ENCODE measurements at places on chromosomes 1 and 21.

- peak; percentile 48 for DNase-seq
These were observed 329.2 kb downstream of the TGFB2 start for GRCh38 chr1:218674280-218674773.

- no peak for DNase-seq
These were observed 454.0 kb upstream of the C1orf87 start for GRCh38 chr1:60527567-60527966.

- peak; percentile 89 for DNase-seq
These were observed 546 bp downstream of the NEK7 start for GRCh38 chr1:198157241-198157846.

- DNase-seq, result no peak
These were observed 26.2 kb downstream of the TRIM67 start for GRCh38 chr1:231188072-231188471.

DNA sequence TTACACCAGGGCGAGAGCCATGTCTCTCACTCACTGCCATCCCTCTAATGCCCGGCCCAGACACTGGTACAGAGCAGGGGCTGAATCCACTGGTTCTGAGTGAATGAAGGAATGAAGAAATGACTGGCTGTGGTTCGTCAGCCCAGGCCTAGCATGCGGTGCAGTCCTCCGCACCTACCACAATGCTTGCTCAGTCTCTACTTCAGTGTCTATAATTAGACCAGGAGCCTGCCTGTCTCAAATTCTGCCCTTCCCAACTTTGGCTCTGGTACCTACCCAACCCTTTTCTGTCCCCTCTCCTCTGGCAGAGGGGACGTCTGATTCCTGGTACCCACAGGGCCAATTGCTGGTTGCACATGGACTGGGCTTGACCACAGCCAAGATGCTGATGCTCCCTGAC is 118.2 kb upstream of the GRIK3 start:
- DNase-seq, result no peak

DNA sequence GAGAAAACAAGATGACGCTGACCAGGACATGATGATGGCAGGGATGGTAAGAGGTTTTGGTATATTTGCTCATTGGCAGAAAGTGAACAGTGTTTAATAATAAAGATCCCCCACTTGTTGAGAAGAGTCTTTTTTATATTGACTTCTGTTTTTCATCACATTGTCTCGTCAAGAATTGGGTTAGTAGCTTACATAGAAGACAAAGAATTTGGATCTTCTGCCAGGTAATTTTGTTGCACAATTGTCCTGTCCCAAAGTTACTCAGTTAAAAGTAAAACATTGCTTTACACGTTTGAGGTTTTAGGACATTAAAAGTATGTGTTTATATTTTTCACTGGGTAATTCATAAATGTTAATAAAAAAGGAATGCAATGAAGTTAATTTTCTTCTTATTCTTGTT is 48.3 kb upstream of the LAMC2 start:
- DNase-seq, result no peak

DNA sequence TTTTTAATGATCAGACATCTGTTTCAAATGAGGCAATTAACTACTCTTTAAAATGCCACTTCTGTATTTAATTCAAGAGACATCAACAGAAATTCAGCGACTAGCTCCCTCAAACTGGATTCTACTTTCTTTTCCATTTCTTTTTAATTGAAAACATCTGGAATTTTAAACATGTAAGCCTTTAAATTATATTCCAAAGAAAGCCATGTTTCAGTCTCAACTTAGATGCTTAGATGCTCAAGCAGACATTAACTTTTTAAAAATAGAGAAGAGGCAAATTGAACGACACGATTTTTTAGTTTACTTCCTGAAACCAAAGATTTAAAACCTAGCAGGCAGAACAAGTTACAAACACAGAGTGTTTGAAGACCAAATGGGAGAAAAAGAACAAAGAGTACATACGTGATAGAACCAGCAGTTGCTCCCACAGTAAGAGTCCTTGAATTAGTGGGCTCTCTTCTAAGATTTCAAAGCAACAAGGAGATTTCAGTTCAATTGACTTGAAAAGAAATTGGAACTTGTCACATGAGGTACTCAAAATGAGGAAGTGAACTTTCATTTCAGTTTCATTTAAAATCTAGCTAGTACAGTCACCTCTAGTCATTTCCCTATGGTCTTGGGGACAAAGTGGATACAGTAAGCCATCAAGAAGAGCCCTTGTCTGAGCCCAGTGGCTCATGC is at the start of gene CTSS:
Gene CTSS (minus strand): TSS at position 483 of the 681 bp plus-strand sequence. CDS start 1,015 bp downstream, outside the sequence.
- DNase-seq, result no peak

- peak; percentile 71 for DNase-seq
These were observed 212.4 kb downstream of the FOXD2 start for GRCh38 chr1:47650205-47650604.

DNA sequence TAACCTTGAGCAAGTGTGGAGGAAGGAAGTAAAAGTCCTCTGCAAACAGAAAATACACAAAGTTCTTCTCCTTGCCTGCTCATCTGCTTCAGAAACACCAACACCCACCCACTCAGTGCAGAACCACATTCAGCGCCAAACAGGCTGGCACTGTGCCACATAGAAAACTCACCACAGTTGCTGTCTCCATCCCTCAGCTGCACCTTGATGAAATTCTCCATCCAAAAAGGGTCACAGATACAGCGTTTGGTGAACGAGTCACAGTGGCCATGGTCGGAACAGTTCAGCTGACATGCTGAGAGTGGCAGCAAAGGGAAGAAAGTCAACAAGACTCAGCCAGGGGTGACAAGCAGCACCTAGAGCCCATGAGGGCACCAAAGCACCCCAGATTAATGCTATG is 114.5 kb downstream of the KIAA0319L start:
- no peak for DNase-seq

DNA sequence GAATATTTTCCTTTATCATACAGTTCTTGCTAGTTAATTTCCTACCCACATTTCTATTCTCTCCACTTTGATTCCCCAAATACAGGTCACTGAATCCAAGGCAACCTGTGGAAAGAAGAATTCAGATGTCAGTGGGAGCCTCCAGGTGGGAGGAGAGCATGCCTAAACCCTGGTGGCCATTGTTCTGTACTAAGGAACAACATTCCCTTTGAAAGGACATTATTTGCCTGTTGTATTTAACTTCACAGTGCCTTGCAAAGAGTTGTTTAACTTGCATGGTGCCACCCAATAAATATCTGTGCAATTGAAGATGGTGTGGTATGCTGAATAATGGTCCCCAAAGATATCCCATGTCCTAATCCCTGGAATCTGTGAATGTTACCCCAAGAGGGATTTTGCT is 21.3 kb downstream of the NPHS2 start:
- DNase-seq, result no peak

GRCh38 chr1:165045902-165046301 is 310.6 kb downstream of the LMX1A start:
- DNase-seq, result no peak

DNA sequence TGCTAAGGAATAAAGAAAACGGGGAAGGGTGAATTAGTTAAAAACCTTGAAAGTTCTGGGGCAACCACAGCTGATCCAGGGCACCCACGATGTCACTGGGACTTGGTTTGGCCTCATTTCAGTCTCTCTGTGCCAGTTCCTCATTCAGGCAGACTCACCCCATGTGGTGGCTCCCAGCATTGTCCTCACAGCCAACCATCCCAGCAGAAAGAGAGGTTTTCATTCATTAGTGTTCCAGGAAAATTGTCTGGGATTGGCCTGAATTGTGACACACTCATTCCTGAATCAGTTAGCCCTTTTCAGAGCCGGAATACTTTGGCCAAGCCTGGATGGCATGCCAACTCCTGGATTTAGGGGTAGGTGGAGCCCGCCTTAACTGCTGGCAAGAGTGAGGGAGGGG is 367.7 kb downstream of the PRDM2 start:
- no peak for DNase-seq

DNA sequence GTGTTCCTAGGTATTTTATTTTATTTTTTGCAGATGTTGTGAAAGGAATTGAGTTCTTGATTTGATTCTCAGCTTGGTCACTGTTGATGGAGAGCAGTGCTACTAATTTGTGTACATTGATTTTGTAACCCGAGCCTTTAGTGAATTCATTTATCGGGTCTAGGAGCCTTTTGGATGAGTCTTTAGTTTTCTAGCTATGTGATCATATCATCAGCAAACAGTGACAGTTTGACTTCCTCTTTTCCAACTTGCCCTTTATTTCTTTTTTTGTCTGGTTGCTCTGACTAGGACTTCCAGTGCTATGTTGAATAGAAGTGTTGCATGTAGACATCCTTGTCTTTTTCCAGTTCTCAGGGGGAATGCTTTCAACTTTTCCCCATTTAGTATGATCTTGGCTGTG is 138.9 kb downstream of the LHX8 start:
- no peak for DNase-seq

DNA sequence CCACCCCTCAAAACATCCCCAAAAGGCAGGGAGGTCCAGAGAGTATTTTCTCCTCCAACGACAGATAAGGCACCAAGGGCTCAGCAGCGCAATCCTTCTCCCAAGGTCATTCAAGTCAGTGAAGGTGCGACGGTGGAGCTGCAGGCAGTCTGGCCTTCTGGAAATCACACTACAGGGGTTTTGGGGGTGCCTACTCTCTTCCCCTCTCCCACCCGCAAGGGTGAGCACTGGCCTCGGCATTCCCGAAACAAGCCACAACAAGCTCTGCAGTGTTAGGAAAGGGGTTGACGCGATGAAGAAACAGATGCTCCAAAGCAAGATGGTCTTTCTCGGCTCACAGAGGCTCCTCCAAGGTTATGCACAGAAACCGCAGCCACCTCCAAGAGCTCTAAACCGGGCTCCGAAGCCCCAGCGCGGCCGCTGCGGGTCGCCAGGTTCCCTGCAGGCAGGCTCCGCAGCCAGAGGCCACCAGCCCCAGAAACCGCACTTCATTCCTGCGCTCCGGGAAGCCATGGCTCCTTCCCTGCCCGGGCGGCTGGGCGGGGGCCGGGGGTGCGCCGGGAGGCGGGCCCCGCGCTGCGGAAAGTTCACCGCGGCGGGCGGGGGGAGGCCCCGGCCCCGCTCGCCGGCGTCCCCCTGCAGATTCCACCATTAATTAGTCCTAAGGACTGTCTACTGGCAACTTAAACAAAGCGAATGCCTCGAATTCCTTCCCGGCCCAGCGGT is 1.1 kb downstream of the LUZP1 start:
- DNase-seq, result no peak

- no peak for DNase-seq
These were observed 1.3 kb upstream of the HMGN2 start for GRCh38 chr1:26470878-26471497.

- no peak for DNase-seq
These were observed 101.5 kb upstream of the ZNF644 start for GRCh38 chr1:91123319-91123718.

- DNase-seq, result peak; percentile 44
These were observed 43.9 kb upstream of the FOXO6 start for GRCh38 chr1:41317361-41317760.

Data from A549 (cell line).